Stimulated activated CD8-positive, alpha-beta memory T cell treated with anti-CD3 and anti-CD28 coated beads, Interleukin-15, amount 100 ng/mL, for 4 hours (primary cell): ENCODE measurements at places on chromosomes 5 and 9.
A peak's percentile ranks its signal among the peaks of the same experiment; 100 is the strongest.

DNA sequence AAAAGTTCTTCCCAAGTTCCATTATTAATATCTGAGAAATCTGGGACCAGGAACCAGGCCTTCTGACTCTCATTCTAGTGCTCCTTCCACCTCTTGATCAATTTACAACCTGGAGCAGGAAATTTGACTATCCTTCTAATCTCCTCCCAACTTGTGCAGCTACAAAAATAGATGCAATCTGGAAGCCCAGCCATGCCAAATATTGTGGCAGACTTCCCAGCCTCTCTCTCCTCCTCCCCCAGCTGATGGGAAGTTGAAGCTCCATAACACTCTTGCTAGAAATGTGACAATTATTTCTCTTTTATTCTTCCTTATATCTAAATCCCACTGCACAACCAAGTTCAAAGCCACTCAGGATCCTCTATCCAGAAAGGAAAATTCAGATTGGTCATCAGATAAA, 252.1 kb downstream of the SEC61B start:
- no peak for DNase-seq

DNA sequence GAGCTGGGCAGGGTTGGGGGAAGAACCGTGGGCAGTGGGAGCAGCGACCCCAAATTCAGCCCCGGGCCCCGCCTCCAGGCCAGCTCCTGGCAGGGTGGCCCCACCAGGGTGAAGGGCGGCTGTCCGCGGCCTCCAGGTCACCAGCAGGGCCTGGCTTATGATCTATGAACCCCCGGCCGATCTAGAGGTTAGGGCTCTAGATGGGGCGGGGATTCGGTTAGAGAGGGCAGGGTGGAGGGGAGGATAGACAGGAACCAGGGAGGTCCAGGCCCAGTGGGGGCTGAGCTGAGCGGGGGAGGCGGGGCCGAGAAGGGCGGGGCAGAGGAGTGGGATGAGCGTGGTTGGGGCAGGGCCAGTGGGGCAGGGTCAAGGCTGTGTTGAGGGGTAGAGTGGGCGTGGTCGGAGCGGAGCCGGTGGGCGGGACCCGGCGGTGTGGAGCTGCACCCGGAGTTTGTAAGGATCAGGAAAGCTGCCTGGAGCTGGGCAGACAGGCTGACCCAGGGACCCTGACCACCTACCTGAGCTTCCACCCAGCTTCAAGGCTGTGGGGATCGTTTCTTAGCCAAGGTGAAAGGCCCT, 29.3 kb upstream of the OBP2B start:
- peak; percentile 2 for DNase-seq

DNA sequence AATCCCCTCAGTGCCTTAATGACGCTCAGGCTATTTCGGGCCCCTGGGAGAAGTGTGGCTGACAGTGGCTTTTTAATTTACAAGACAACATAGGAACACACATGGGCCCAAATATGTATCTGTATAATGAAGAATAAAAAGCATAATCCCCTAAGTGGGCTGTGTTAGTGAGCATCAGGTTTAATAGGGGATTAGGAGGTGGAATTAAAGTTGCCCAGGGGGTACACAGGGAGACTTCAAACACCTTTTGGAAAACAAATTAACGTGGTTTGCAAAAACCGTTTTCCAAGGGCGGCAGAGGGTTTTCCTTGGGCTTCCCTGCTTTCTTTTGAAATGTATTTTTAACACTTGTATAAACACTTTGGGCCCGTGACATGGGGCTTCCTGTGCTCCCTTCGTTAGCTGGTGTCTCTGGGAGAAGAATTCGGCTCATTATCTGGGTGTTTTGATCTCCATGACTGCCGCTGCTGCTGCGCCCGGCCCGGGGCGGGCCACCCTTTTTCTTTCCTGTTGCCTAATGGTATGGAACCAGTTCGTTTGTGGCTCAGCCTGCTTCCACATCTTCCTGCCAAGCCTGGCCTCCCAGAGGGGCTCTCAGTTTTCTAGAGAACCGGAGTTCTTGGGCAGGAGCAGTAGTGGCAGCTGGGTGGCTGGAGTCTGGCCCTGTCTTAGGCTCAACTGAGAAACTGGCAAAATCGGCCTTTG, 173.0 kb downstream of the MACROH2A1 start:
- no peak for DNase-seq

DNA sequence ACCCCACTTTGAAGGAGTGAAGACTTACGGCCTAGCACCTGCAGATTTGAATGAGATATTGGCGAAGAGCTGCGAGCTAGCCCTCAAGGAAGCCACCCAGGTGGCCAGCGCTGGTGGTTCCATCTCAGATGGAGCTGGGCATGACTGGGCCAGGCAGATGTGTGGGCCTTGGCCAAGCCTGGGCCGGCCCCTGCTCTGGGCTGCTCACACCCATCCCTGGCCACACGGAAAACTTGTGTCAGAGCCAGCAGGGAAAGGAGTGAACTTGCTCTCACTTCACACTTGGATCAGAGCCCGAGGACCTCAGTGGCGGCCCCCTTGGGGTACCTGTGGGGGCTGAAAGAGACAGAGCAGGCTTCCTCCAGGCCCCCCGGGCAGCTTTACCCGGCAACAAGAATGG, 44.2 kb downstream of the ROPN1L start:
- no peak for DNase-seq

DNA sequence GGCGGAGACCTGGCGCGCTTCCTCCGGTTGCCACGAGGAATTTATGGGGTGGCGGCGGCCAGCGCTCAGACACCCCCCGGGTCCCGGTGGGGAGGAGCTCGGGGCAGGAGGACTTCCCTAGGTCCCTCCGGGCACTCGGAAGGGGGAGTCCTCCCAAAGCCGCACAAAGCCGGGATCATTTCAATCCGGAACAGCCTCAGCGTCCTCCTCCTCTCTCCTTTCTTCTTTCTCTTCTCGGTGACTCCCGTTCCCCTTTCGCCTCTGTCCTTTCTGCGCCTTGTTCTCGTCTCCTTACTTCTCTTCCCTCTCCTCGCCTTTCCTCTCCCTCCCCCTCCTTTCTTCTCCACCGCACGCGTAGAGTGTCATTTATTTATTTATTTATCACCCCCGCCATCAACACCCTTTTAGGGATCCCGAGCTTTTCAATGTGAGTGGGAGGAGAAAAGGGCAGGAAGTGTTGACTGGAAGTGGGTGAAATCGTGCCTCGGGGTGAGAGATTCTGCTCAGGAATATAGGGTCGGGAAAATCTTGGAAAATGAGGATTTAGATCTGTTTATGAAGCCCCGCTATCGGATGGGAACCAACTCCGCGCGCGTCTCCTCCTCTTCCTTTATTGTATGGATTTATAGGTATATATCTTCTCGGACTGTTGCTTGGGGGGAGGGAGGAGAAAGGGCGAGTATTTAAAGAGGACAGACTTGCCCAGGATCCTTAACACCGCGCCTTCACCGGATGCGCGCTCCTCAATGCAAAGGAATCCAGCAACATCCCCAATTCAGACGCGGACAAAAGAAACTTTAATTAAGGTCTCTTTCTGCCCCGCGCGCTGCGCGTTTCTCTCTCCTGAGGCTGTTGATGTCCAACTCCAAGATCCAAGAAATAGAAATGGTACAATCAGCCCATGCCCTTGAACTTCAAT, 2.0 kb upstream of the ZNF462 start:
- no peak for DNase-seq

- no peak for DNase-seq
Measured at GRCh38 chr5:15731699-15732098, 231.7 kb downstream of the FBXL7 start.

DNA sequence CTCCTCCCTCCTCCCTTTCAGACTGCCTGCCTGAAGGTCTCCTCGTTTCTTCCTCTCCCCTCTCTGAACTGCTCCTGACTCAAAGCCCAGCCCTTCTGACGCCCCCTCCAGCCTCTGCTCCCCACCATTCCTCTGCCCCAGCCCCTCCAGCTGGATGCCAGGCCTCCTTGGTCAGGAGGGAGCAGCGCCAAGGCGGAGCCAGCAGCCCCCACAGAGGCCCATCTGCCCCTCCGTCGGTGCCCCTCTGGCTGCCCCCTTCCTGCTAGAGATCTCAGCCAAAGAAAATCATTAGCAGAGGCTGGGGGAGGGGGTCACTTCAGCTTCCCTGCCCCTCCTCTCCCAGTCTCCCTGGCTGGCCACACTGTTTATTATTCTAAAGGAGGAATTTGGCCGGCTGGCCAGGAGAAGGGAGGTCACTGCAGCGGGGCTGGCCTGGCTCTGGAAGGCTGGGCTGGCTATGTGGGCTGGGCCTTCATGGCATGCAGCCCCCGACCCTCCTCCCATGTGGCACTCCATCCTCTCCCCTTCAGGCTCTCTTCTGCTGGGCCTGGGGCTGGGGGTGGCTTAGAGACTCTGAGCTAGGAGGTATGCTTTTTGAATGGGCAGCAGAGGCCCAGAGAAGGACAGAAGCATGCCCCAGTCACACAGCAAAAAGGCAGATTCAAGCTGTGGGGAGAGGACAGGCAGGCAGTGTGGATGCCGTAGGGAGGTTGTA, 16.9 kb downstream of the PDGFRB start:
- no peak for DNase-seq

- DNase-seq: no peak
Measured at GRCh38 chr5:27241564-27242257, 203.3 kb upstream of the CDH9 start.

DNA sequence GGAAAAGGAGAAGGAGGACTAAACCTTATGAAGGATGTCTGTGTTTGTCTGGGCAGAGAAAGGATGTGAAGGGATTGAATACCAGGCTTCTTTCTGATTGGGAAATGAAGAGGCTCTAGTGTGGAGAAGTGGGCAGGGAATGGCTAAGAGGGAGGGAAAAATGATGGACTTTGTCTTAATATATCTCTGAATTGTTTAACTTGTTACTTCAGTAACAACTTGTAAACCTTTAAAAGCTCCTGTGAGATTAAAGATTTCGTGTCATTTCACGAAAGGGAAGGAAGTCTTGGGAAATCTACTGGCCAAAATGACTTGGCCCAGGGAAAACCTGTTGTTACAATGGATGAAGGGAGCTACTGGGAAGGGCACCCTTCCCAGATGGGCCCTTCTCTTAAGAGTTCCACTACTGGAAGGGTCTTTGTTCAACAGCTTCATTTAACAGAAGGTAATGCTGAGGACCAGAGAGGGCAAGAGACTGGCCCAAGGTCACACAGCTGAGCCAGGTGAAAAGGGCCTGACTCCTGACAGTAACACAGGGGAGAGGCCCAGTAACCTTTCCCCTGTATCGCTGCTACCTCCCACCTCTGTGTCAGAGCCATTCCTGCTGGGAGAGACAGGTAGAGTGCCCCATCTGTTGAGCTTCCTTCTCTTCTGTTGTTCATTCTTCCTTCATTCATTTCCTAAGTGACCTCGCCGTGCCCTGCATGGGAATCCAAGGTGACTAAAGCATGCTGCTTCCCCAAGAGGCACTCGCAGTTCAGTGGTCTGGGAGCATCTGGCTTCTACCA, 5.1 kb upstream of the TCOF1 start:
- DNase-seq: no peak

- no peak for DNase-seq
Measured at GRCh38 chr5:63726496-63726895, 235.7 kb downstream of the HTR1A start.

- DNase-seq: no peak
Measured at GRCh38 chr5:147445917-147446316, 64.0 kb downstream of the DPYSL3 start.

GRCh38 chr5:31280210-31280609, 86.7 kb downstream of the CDH6 start:
- DNase-seq: no peak

- no peak for DNase-seq
Measured at GRCh38 chr9:16112116-16112515, 559.3 kb downstream of the CCDC171 start.

DNA sequence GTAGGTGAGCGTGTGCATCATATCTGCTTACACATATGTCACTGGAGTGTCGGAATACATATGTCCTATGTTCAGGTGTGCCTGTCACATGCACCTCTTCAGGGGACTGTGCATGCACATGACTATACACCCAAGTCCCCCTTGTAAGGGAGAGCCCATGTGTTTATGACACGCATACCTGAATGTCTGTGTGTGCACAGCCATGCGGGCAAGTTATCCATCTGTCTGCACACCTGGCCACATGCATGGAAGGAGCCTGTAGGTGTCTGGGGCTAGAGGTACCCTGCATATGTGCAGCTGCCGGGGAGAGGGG, 622 bp upstream of the RGS14 start:
- no peak for DNase-seq

DNA sequence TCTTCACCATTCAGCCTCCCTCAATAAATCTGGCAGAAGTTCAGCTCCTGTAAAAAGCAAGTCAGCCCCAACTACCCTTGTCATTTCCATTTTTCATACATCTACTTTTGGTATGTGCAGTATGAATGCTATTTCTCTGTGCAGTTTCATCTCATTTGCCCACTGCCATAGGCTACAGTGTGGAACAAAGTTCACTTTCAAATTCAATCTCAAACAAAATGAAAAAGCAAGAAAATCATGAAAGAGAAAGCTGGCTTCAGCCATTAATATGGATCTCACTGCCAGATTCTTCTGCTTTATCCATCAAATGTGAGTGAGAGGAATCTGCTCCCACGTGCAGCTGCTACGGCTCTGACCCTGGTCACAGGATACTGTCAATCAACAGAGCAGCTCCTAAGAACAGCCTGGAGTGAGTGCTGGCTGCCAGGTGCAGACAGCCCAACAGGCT, 494.2 kb downstream of the ZNF608 start:
- no peak for DNase-seq

GRCh38 chr5:53030893-53031292, 41.7 kb downstream of the ITGA2 start:
- DNase-seq: no peak

- DNase-seq: no peak
Measured at GRCh38 chr5:97124335-97124734, 18.1 kb downstream of the LIX1 start.

DNA sequence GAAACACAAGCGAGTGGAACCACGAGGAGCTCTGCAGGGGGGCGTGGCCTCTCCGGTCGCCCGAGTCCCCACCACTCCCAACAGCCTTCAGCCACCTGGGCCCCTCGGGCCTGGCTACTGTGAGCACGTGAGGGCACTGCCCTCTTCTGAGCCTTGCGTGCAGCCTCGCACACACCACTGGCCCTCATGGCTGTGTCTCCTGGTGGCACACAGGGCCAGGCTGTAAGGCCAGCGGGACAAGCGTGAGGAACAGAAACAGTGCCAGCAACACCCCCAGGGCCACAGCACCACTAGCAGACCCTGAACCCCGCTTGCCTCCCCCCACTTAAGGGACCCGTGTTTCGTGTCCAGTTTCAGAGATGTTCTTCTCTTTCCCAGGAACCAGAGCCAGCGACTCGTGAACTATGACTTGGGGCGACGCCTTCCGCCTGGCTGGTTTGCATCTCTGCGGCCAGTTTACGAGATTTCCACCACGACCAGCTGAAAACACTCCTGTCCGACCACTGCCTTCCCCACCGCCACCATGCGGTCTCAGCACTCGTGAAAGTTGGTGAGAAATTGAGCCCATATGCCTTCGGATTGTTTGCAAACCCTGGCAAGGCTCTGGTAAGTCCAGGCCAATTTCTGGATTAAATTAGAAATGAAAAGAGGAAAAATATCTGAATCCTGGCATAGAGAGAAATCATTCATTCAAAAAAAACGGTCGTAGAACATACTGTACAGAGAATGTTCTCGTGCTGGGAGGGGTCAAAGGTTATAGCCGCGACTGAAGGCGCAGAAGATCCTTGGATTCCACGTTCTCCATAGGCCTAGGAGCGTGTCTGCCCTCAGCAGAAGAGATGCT, 135.6 kb downstream of the ZNF354C start:
- DNase-seq: no peak

- no peak for DNase-seq
Measured at GRCh38 chr9:114276908-114277821, 45.7 kb upstream of the ORM1 start.
